Fibroblast of skin of left biceps (primary cell): ENCODE measurements at places on chromosomes 1 and 21.

DNA sequence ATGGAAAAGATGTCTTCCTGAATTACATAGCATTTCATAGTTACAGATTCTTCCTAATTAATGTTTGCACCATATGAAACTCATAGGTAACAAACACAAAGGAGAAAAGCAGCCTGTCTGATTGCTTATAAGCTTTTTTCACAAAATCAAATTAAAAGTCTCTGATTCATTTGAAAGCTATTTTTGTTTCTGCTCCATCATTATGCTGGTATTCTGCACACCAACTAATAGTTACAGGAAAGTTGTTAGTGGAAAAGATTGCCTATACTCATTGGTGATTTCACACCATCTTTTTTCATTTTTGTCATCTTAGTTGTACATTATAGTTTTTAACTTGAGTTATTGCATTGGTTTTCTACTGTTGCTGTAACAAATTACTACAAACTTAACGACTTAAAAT lies 70.0 kb downstream of the PRKAA2 start:
- peak; percentile 10 for DNase-seq

DNA sequence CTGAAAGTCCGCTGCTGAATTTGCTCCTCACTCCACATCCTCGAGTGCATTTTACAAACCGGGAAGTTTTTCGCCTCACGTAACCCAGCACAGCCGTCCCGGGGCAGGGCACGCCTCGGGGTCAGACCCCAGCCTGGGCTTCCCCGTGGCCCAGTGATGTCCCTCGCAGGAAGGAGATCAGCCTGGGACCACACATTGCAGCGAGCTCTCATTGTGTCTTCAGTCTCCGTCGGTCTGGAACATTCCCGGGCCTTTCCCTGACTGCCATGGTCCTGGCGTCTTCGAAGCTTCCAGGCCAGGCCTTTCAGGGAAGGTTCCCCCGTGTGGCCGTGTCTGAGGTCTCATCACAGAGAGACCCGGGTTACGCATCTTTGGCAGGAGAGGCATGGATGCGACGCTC lies 43.5 kb downstream of the MORN1 start:
- no peak for DNase-seq

- no peak for DNase-seq
These were observed 133.0 kb downstream of the CDC42BPA start for GRCh38 chr1:227185291-227185690.

DNA sequence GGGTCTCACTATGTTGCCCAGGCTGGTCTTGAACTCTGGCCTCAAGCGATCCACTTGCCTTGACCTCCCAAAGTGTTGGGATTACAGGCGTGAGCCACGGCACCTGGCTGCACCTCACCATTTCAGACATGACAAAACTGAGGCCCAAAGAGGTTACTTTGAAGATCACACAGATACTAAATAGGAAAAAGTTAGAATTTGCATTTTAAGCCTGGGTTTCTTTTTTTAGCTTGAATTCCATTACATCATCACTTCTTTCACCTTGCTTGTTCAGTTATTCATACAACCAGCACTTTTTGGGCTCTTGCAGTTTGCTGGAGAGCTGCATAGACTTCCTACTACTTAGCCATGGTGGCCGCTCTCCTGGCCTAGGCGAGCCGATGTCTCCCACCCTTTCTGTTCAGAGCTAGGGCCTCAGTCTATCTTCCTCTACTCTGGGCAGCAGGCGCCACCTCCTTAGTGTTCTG lies 16.3 kb upstream of the CD2 start:
- DNase-seq = no peak

GRCh38 chr21:28791595-28792282 lies 200.9 kb downstream of the LTN1 start:
- no peak for DNase-seq
